GM23248 (cell line): ENCODE measurements at places on chromosomes 13 and 19. TPM values are rescaled to one million over a fixed set of nuclear protein-coding genes. Genes with fewer than 3 reads are reported as not detected.

- peak; percentile 85 for DNase-seq
- no peak overlapping the region; the same call in 1 of the 2 replicates for H3K4me3 ChIP-seq
- H3K27me3 ChIP-seq: no peaks in the 10 kb centered on the region
- H3K27ac ChIP-seq: no peak overlapping the region
Observed at GRCh38 chr13:44128552-44129001, 245.0 kb upstream of the SERP2 start.

ZNF813 gene
- 2.0 and 2.7 TPM in 2 replicates for total RNA-seq

DNA sequence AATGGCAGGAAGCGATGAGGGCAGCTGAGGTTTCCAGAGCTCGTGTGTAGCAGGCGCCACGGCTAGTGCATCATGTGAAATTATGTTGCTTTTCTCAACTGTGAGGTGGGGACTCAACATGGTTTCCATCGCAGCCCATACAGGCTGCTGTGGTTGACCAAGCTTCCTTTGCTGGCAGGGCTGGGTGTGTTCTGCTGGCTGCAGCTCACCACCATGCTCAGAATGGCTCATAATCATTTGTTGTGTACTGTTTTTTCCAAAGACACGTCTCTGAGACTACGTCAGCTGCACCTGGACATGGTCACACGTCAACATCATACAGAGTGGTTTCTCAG, 16.1 kb upstream of the RASA3 start:
- no peak overlapping the region for H3K27ac ChIP-seq
- H3K27me3 ChIP-seq: no peaks in the 10 kb centered on the region; the same call in 1 of the 2 replicates
- no peaks in the 10 kb centered on the region for H3K36me3 ChIP-seq
- DNase-seq: no peak
- H3K4me3 ChIP-seq: no peak overlapping the region

- no peaks in the 10 kb centered on the region for H3K27me3 ChIP-seq
- H3K4me3 ChIP-seq: no peak overlapping the region; the same call in 1 of the 2 replicates
- peaks cover 46% of the 10 kb centered on the region for H3K4me1 ChIP-seq
- DNase-seq: peak; percentile 39
Observed at GRCh38 chr13:49353908-49354307, 90.0 kb downstream of the CAB39L start.

PEG3 gene
- total RNA-seq: 0.65 and 1.5 TPM in 2 replicates

DNA sequence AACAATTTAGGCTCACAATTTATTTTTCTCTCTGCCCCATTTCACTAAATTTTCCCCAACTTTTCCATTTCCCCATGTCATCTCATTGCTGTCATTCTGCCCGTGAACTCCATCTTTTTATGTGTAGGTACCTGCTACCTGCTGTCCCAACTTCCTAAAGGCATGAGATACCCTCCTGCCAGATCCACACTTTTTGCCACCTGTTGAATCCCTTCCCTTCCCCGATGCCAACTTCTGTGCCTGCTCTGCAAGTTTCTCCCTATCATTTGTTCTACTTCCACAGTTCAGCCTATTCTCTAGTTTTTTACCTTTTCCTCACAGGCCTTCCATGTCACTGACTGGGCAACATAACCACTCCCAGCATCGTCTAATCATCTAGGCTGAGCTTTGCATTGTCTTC, 607.5 kb upstream of the KLF12 start:
- H3K27ac ChIP-seq: no peak overlapping the region
- no peaks in the 10 kb centered on the region for H3K36me3 ChIP-seq
- no peak overlapping the region for H3K4me3 ChIP-seq
- no peaks in the 10 kb centered on the region for H3K27me3 ChIP-seq
